ENCODE measurements at places on chromosomes 11 and 22.

DNA sequence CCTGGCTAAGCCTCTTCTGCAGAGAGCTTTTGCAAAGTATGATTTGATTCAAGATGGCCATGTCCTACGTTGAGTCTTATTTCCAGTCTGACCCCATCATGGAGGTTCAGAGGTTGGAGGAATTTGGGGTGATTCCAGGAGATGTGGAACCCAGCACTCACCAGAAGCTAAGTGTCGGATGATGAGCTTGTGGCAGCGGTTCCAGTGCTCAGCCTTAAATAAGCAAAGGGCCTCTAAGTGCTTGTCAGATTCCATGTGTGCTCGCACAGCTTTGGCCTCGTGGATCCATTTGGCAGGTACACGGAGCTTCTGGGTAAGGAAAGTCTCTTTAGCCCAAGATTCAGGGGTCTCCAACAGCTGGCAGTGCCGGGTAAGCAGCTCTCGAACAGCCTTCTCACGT, 11.9 kb upstream of the CHRNA10 start:
- no peak for DNase-seq

GRCh38 chr11:79670882-79671281, 230.1 kb upstream of the TENM4 start:
- DNase-seq = no peak

- no peak for DNase-seq
Observed at GRCh38 chr11:364991-365725, 4.1 kb upstream of the B4GALNT4 start.

DNA sequence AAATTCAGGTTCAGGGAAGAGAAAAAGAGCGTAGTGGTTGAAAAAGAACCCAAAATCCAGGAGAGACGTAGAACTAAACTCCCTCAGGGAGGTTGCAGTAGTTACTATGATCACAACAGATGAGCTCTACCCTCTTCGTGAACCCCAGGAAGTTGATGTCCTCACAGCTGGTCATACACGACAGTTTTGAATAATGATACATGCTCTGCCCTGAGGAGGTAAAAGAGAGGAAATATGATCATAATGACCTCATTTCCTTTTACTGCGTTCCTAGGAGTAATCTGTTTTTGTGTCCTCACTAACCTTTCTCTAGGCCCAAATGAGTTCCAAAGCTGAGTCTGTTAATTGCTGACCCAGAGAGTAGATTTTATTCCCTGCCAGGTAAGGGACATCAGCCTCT, 1.3 kb downstream of the PATE2 start:
- no peak for DNase-seq
